Epithelial cell of esophagus (primary cell): ENCODE measurements at places on chromosomes 16 and 17.

DNA sequence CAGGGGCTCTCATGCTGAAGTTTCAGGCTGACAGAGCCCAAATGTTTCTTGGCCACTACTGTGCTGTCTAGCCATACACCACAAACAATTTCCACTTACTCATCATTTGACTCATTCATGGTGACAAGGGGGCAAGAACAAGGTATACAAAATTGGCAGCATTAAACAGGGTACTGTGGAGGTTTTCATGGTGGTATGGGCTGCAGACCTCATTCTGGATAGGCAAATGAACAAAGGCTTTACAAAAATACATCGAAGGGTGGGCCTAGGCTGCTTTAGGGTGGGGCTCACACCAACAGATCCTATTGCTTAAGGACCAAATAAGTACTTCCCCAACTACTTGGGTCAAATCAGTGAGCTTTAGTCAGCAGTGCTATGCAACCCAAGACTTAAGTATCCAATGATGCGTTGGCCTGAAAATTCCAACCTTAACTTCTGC lies 53.0 kb downstream of the N4BP1 start:
- DNase-seq: peak; percentile 65

DNA sequence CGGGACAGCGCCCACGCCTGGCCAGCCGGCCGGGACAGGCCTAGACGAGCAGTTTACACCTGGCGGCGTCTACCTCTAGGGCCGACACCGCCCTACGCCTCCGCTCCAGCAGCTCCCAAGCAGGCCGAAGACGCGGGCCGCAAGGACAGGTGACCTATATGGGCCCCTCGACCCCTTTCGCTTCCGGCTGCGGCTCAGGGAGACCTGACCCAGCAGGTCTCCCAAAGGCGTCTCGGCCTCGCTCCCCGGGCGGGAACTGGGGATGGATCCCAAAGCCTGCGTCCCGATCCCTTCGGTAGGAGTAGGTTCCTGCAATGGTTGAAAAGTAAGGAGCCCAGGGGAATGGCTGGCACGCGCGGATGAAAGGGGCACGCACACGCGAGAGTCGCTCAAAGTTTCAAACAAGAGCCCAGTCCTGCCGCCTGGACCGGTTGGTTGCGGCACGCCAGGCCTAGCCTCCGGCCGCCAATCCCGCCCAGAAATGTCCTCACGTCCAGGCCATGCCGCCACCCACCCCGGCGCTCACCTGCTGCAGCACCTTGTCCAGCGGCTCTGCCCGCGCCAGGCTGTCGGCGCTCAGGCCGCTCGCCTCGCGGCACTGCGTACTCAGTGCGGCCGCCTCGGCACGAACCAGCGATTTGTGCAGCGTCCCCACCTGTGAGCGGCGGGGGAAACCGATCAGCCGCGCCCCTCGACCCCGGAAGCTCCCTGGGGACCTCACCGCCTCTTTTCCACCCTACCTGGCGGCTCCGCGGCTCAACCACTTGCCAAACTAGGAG lies 630 bp downstream of the ESRP2 start:
- peak; percentile 82 for DNase-seq

GRCh38 chr17:64218066-64218465 lies 45.0 kb downstream of the TEX2 start:
- DNase-seq: no peak

- no peak for DNase-seq
Measured at GRCh38 chr17:1217089-1217385, 37.3 kb upstream of the ABR start.

DNA sequence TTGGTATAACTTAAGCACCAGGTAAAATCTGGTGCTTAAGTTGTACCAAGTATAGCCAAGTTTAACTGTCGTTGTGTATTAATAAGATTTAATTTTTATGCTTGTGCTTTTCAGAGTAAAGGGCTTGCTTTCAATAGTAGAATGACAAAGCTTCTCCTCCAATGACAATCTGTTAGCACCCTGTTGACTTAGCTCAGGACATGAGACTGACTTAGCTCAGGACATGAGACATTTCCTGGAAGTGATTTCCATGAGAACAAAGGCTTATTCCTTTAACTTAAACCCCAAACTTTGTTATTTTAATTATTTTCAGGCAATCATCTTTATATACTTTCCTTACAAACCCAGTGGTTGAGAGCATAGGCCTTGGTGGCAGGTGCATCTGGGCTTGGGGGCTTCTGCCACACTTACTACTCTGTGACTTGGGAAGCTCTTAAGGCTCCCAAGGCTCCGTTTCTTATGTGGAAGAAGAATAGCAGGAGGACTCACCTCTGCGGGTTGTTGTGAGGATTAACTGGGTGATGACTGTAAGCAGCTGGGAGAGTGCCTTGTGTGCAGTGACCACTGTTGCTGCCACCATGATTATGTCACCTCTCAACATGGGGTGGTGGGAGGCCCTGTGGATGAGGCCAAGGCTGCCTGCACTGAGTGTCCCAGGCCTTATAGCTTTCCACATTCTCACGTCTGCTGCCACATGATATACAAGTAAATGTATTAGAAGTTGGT lies 59.4 kb upstream of the CMIP start:
- no peak for DNase-seq

GRCh38 chr17:81708739-81709185 lies 3.3 kb upstream of the SLC25A10 start:
- DNase-seq: no peak

GRCh38 chr16:63577891-63578290 lies 1541.7 kb upstream of the CDH8 start:
- no peak for DNase-seq

DNA sequence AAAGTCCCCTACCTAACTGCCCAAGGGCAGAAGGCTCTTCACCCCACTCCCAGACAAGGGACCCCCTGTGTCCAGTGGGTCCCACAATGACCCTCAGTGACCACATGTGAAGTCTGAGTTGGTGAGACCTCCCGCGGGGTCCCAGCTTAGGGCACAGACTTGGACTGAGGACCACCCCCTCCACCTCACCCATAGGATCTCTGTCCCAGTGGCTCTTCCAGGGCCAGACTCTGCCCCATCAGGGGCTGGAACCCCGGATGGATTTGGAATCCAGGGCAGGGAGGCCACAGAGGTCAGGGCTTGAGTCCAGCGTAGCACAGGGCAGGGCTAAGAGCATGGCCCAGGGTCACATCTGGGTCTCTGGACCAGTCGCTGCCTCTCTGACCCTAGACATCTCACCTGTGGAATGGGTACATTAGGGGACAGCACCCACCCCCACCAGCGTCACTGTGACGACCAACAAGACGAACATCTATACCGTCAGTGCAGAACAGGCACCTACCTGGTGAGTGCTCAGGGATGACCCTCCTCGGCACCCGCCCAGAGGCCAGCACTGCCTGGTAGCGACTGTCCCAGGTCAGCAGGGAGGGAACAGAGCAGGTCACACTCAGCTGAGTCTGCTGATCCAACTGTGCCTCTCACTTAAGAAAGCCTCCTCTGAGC lies 37.7 kb downstream of the TNFRSF13B start:
- DNase-seq: no peak

- DNase-seq: peak; percentile 25
Measured at GRCh38 chr16:53952215-53953208, 248.6 kb downstream of the FTO start.

DNA sequence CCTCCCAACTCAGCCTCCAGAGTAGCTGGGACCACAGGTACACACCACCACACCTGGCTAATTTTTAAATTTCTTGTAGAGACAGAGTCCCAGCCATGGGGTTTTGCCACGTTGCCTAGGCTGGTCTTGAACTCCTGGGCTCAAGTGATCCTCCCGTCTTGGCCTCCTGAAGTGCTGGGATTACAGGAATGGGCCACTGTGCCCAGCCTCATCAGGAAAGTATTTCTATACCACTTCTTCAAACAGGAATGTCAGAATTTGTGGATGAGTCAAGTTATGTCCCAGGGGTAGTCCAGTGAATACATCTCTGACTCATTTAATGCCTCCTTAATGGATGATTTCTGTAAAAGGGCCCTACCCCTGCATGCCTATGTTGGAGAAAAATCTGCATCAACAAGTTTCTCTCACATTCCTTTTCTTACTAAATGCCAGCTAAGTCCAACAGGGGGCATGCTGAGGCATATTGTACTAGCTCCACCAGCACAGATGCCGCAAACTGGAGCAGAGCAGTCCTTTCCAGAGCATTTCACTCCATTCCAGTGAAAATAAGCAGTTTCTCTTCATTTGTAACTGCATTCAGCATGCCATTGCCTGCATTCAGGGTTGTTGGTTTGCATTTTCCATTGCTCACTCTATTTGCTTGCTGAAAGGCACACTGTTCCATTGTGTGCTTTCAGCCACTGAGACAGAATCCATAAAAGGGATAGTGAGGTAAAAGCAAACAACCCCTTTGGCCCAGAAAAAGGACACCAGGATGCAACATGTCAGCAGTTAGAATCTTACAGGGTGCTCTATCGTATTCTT lies 5.3 kb upstream of the CAVIN1 start:
- peak; percentile 99 for DNase-seq

DNA sequence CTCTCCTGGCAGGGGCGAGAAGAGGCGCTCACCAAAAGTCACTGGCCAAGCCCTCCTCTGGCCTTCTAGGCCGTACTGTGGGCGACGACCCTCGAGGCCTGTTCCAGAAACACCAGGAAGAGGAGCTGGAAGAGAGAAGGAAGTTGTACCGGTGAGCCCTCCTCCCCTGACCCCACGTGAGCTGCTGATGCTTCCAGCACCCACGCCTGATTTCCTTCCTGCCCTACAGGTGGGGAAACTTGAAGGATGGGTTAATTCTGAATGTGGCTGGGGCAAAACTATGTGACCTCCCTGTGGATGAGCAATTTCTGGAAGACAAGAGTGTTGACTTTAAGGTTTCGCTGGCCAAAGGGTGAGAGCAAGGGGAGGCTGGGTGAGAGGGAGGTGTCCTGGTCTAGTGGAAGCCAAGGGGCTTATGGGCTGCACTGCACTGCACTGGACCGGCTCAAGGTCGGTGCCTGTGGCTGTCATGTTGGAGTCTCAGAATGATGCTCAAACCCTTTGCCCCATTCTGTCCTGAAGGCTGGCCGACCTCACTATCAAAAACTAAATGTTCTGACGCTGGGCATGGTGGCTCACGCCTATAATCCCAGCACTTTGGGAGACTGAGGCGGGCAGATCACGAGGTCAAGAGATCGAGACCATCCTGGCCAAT lies 6.2 kb downstream of the C17orf100 start:
- DNase-seq: no peak

DNA sequence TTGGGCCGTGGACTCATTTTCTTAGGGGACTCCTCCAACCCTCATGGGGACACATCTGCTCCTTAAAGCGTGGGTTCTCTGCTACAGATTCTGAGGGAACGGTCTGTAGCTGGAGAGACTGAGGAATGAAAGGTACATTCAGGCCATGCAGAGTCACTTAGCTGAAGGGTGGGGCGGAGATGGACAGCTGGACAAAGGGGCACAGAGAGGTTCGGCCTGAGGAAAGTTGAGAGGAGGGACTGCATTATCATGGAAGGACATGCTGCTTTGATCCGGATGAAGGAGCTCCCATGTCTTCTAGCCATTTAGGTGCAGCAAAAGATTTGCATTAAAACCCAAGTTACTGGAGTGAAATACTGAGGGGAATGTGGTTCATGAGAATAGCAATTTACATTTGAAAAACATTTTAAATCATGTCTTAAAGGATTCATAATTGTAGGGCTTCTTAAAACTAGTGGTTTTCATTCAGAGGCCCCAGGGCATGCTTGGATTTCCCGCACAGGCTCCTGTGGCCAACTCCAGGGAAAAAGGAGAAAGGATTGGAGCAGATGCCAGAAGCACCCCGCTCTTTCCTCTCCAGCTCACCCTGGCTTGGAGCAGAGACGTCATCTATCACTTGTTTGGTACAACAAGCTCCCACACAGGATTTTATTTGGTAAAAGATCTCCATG lies 54.2 kb downstream of the CDRT4 start:
- DNase-seq: no peak

GRCh38 chr16:50295541-50296132 lies 29.3 kb downstream of the ADCY7 start:
- DNase-seq: no peak

DNA sequence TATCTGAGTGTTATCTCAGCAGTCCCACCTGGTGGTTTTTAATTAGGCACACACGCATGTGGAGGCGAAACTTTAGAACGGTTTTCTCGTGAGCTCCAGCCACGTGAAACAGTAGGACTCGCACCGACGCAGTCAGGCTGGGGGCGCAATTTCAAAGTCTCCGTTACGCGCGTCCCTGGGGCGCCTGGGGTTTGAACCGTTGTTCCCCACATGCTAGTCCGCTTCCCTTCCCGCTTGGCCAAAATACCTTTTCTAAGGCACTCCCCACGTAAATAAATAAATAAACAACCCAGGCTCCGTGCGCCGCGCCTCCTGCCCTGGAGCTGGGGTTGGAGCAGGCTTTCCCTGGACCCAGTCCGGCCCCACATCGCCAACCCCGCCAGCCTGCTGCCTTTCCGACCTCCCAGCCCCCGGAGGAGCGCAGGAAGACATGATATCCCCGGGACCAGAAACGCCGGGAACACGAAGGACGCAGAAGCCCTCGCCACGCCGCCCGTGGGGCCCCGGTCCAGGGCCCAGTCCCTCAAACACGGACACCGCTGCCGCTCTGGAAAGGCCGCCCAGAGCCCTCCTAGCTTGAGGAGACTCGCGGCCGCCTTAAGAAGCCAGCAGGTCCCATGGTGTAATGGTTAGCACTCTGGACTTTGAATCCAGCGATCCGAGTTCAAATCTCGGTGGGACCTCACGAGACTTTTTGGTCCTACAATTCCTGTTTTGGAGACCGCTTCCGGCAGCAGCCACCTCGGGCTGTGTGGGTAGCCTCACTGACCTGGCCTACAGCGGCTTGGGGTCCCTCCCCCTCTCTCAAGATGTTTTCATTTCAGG lies 18.2 kb downstream of the GNGT2 start:
- DNase-seq: peak; percentile 88

- DNase-seq: peak; percentile 100
Measured at GRCh38 chr16:70715055-70715858, 29.4 kb upstream of the MTSS2 start.

GRCh38 chr17:32516940-32517701 lies 30.3 kb downstream of the CDK5R1 start:
- DNase-seq: no peak

DNA sequence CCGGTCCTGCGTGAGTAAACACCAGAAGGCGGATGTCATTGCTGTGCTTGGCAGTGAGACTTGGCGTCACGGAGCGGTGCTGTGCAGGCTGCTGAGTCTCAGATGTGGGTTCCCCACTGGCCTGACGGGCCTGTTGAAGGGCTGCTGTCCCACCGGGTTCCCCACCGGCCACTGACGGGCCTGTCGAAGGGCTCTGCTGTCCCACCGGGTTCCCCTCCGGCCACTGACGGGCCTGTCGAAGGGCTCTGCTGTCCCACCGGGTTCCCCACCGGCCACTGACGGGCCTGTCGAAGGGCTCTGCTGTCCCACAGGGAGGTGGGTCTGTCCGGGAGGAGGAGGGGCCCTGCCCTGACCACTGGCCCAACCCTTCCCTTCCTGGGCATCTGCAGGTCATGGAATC lies 2.8 kb downstream of the HGS start:
- no peak for DNase-seq

GRCh38 chr16:47715442-47716083 lies 254.4 kb downstream of the PHKB start:
- DNase-seq: no peak

GRCh38 chr17:4796552-4796920 lies 572 bp downstream of the PSMB6 start:
- peak; percentile 50 for DNase-seq
